ENCODE measurements at places on chromosomes 11 and 22.

DNA sequence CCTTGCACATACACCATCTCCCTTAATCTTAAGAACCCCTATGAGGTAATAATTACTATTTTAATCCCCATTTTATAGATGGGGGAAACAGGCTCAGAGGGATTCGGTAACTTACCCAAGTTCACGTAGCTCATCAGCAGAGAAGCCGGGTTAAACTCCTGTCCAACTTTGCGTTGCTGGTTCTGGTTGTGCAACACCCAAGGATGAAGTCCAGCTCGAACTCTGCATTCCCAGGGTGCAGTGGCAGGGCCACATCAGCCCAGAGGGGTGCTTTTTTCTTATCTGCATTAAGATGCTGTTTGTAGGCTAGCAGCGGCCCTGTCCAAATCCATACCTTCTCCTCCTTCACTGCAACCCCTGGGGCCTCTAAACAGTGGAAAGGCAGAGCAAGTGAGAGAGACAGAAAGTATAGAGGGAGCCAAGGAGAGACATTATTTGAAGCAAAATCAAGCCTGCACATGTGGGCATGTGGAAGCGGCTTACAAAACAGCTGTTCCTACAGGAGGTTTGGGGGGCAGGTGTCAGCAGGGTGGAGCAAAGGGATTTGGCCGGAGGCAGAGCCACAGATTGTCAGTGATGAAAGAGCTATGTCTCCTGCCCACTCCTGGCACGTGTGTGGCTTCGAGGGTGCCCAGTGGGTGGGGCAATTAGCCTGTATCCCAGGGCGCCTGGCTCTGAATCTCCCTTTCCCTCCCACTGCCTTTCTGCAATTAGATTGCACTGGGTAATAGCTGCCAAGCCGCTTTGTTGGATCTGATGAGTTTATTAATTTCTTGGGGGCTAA is 129.5 kb upstream of the TBCEL start:
- DNase-seq: no peak

GRCh38 chr11:112837162-112837826 is 123.9 kb upstream of the NCAM1 start:
- DNase-seq: no peak

- peak; percentile 19 for DNase-seq
Measured at GRCh38 chr22:41469218-41469851, 418 bp downstream of the ACO2 start.

DNA sequence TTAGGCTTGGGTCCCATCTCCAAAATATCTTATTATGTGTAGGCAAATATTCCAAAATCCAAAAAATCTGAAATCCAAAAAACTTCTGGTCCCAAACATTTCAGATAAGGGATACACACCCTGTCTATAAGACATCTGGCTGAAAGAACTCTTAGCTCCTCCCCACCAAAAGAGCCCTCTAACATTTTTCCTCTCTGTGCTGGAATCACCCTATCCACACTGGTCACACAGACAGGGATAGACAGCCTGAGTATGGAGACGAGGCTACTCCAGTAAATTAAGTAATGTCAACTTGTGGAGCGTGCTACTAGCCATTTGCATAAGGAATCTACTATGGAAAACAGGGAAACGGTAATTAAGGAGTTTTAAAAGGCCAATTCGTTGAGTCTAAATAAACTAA is 24.9 kb downstream of the ATP6V1E1 start:
- DNase-seq: no peak

GRCh38 chr11:61688365-61689163 is 8.4 kb downstream of the DAGLA start:
- DNase-seq: no peak

DNA sequence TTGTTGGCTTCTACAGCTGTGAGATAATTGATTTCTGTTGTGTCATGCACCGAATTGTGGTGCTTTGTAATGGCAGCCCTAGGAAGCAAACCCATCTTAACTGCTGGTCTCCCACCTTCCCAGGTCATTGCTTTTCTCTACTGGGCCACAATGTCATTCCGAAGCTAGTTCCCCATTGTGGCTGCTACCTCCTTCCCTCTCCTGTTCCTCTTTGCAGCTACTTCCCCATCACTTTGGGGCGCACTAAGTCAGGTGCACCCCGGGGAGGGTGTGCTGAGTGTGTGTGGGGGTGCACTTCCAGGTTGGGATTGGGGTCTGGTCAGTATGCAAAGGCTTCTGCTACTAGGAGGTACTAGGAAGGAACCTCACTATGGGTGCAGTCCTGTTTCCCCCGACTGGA is 109.3 kb downstream of the ST3GAL4 start:
- no peak for DNase-seq

- no peak for DNase-seq
Measured at GRCh38 chr11:115462004-115462541, 42.1 kb downstream of the CADM1 start.

- DNase-seq: no peak
Measured at GRCh38 chr11:86816251-86816726, 15.9 kb downstream of the PRSS23 start.

GRCh38 chr11:120918257-120918656 is 105.6 kb upstream of the TBCEL start:
- DNase-seq: no peak

DNA sequence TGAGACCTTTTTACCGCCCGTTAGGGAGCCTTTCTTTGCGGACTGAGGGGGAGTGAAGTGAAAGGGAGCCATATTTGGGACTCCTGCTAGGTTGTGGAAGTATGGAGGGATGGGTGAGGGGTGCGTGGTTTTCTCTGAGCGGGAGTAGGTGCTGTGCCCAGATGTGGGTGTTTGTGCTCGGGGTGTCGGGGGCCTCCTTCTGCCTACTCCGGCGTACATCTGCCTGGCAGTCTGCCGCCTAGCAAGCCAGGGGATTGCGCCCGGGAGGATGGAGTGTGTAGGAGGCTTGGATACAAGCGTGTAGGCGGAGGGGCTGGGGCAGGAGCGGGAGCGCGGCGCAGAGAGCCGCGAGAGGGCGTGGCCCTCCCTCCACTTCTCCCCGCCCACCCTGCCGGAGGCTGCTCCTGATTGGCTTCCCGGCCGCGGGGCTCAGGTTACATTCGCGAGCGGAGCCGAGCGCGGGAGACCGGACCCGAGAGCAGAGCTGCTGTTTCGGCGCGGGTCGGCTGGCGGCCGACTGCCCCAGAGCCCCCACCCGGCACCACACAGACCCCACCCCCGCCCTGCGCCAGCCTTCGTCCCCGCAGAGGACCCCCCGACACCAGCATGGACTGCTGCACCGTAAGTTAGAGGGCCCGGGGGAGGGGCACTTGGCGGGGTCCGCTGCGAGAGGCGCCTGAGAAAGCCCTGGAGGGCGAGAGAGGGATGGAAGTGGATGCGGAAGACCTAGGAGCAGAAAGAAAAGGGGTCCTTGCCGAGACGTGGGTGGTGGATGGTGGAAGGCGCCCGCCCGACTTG is at the start of gene NRGN:
NRGN (plus strand) TSS at position 464 of the 798 bp plus-strand sequence; CDS start at position 607, 143 bp downstream.
- peak; percentile 93 for DNase-seq

DNA sequence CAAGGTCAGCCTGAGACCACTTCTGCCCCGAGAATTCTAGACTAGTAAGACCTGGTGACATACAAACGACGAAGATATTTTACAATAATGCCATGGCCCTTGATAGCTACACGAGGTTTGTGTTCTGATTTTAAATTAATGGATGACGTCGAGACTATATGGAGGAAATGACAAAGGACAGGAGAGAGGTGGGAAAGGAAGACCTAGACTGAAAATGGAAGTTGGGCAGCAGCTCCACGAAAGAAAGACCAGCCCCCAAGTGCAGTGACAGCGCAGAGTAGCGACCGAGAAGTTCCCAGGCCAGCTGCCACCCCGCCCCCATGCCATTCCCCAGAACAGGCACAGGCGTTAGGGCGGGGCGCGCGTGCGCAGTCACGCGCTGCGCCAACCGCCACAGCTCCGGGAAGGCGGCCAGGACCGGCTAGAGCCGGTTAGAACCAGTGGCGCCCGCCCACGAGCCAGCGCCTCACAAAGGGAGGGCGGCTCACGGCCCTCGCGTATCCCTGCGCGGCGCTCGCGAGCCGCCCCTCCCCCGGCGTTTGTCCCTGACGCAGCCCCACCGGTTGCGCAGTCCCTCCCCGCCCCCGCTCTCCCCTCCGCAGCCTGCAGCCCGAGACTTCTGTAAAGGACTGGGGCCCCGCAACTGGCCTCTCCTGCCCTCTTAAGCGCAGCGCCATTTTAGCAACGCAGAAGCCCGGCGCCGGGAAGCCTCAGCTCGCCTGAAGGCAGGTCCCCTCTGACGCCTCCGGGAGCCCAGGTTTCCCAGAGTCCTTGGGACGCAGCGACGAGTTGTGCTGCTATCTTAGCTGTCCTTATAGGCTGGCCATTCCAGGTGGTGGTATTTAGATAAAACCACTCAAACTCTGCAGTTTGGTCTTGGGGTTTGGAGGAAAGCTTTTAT is 1.5 kb upstream of the MALAT1 start:
- peak; percentile 99 for DNase-seq

GRCh38 chr22:27667121-27667843 is 134.3 kb downstream of the MN1 start:
- DNase-seq: no peak

DNA sequence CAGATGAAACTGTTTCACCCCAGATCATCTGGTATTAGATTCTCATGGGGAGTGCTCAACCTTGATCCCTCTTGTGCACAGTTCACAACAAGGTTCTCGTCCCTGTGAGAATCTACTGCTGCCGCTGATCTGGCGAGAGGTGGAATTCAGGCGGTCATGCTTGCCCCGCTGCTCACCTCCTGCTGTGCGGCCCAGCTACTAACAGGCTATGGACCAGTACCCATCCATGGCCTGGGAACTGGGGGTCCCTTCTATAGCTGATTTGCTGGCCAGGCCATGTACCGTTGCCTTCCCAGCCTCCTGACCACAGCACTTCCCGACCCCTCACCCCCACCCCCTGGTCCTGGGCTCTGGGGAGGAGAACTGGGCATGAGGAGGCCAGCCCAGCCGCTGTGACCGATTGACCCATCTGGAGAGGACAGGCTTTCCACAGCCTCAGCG is 2.6 kb downstream of the PHLDA2 start:
- DNase-seq: no peak

DNA sequence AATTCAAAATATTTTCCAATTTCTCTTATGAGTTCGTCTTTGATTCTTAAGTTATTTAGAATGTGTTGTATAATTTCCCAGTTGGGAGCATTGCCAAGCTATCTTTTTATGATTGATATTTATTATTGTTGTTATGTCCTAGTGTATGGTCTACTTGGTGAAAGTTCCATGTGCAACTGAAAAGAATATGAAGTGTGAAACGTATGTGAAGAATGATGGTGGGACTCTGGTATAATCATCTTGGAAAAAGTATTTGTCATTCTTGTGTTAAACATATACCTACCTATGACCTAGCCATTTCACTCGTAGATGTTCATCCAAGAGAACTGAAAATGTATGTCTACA is 12.0 kb upstream of the GNB1L start:
- no peak for DNase-seq

DNA sequence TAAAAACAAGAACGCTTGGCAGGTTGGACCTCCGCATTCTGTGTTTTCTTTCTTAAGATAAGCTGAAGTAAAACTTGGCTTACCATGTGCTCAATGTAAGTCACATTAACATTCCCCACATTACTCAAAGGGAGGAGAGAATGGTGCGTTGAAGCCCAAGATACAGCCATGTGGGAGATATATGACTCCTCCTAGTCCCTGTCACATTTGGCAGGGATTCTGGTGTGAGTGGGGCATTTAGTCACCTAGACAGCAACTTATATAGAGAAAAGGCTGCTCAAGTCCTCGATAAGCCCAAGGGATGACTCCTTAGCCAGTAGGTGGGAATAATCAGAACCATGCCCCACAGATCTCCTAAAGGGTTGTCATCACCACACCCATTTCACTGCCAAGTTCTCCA is 4.6 kb downstream of the PRSS23 start:
- no peak for DNase-seq

- no peak for DNase-seq
Measured at GRCh38 chr11:133835593-133836548, 9.4 kb downstream of the SPATA19 start.

- no peak for DNase-seq
Measured at GRCh38 chr11:2587132-2587930, 112.5 kb downstream of the KCNQ1OT1 start.

- DNase-seq: peak; percentile 25
Measured at GRCh38 chr22:18968011-18968749, 32.1 kb upstream of the PRODH start.

DNA sequence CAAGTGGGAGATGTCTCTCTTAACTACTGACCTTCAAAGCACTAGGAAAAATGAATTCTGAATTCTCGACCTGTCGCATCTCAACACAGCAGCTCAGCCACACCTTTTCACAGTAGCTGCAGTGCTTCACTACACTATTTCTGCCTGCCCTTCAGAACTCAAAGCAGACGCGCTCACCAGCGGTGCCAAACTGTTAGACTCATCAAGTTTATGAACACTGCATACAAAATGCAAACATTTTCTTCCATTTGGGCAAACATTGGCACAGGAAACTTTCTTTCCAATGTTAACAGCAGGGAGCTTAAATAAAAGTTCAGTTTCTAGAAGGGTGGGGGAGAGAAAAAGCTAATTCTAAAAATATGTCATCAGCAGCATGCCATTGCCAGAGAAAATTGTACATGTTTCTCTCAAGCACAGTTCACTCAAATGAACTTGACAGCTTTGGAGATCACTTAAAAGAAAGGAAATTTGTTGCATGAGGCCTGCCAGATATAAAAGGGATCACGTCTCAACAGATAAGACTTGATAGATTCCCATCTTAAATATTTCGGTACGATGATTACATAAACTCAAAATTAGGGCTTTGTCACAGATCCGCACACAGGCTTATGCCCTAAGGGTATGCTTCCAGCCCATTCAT is 82.7 kb downstream of the CADM1 start:
- no peak for DNase-seq

- no peak for DNase-seq
Measured at GRCh38 chr22:23192133-23192532, 11.8 kb downstream of the BCR start.

DNA sequence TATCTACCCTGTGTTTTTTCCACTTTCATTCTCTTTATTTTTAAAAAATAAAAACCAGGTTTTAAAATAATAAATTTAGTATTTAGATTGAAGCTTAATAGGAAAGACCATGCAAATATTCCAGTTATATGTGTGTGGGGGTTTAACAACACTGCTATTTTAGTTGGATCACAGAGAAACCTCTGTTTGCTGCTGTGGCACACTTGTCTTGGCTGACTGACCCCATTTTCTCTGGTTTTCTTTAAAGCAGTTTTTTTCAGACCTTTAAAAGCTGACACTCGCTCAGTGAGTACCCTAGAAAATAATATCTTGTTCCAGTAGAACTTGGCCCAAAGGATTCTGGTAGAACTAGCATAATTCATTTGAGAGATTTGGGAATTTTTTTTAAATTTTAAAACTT is 31.6 kb downstream of the ACER3 start:
- DNase-seq: no peak

Measured in muscle of arm (tissue), 14 donors.